ENCODE measurements at places on chromosomes 5 and 9. TPM values are rescaled to one million over a fixed set of nuclear protein-coding genes. Genes with fewer than 3 reads are reported as not detected.

The GIN1 gene
- 9.2 TPM for total RNA-seq

- no peak for DNase-seq
Observed at GRCh38 chr5:132677682-132678400, 4.1 kb downstream of the IL4 start.

- no peak for DNase-seq
Observed at GRCh38 chr5:100232736-100233135, 302.4 kb upstream of the FAM174A start.

The NME5 gene
- 1.3 TPM for total RNA-seq

DNA sequence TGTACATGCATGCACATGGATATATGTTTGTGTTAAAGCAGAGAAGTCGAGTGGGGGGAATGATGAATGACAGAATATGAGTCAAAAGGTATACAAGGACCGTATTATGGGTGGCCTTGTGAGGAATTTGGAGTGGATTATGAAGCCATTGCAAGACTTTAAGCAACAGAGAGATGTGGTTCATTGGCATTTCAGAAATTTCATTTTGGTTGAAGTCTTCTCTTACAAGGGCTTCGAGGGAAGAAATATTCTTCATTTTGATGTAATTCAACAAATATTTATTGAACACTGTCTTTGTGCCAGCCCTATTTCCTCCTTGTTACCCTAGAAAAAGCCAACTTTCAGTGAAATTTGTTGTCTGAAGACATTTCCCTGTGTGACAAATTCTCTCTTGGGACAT is 83.9 kb upstream of the SLCO6A1 start:
- no peak for DNase-seq

The IFNA2 gene
- not detected for total RNA-seq

DNA sequence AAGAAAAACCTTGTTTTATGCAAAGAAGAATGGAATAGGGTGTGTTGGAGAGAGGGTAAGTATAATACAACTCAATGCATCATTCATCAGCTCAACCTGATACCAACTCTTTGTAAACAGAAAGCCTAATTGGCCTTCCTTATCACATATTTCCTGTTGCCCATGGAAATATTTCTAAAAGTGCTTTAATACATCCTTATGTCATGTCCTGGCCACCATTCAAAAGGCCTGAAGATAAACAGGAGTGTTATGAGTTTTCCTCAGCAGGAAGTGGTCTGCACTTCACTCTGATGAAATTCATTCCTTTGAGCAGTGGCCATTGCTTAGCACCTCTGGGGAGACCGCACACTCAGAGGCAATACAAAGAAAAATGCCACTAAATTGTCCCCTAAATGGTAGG is 511.2 kb downstream of the SEMA5A start:
- DNase-seq: no peak
